ENCODE measurements at places on chromosomes 6 and 20.

GRCh38 chr6:144920391-144920961 lies 635.3 kb downstream of the UTRN start:
- DNase-seq = no peak

- DNase-seq = no peak
Measured at GRCh38 chr20:63517376-63518309, 2.9 kb upstream of the PPDPF start.

DNA sequence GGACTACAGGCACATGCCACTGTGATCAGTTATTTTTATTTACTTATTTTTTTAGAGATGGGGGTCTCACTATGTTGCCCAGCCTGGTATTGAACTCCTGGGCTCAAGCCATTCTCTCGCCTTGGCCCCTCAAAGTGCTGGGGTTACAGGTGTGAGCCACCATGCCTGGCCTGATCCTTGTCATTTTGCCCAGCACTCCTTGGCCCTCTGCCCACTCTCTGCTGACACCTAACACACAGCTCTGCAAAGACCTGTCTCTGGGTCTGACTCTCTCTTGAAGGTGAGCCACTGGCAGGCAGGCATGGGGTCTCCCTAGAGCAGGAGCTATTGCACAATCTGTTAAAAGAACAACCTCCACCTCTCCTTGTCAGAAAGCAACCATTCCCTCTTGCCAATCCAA lies 155.6 kb downstream of the ZFP64 start:
- no peak for DNase-seq

DNA sequence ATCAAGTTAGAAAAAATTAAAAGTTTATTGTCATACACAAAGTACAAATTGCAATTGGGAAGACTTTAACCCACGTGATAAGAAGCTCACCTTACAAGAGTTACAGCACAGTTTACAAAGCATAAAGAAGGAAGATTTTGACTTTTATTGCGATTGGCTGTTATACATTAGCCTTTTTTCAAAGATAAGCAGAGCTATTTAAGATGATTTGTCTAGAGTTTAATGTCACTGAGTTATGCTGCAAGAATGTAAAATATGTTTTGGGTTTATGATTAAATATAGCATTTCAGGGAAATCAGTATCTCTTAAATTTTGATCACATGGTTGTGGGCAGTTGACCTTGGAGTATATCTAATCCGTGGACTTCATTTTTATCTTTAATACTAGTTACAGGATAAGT lies 664.2 kb upstream of the PTCHD4 start:
- DNase-seq = no peak

DNA sequence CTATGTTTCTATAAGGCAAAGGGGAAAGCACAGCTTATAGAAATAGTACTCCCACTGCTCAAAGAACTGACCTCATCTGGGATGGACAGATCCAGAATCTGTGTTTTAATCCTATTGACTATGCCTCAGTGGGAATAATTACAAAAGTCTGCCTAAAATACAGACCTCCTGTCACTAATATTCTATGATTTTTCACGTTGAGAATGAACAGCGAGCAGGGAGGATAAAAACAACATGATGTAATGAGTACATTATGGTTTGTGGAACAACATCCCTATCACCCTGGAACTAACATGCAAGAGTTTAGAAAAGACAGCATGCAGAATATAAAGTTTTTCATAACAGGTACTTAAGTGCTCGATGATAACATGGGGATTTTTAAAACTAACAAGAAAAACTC lies 53.9 kb downstream of the EPHA7 start:
- DNase-seq = no peak

- no peak for DNase-seq
Measured at GRCh38 chr6:31622684-31623091, 2.2 kb downstream of the PRRC2A start.

DNA sequence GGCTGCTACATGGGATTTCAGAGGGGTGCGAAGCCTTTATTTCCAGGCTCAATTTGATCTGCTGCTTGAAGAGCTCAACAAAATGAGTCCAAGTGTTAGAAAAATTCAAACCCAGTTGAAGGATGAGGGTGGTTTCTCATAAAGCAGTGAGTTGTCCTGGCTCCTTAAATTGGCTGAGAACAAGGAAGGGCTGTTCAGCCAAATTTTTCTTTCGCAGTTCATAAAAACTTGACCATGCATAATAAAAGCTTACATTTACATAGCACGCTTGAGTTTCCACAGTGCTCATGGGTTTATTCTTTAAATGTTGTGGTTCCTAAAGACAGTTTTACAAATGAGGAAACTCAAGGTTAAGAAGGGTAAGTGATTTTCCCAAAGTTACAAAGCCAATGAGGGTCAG lies 174.4 kb upstream of the FOXA2 start:
- DNase-seq = no peak

DNA sequence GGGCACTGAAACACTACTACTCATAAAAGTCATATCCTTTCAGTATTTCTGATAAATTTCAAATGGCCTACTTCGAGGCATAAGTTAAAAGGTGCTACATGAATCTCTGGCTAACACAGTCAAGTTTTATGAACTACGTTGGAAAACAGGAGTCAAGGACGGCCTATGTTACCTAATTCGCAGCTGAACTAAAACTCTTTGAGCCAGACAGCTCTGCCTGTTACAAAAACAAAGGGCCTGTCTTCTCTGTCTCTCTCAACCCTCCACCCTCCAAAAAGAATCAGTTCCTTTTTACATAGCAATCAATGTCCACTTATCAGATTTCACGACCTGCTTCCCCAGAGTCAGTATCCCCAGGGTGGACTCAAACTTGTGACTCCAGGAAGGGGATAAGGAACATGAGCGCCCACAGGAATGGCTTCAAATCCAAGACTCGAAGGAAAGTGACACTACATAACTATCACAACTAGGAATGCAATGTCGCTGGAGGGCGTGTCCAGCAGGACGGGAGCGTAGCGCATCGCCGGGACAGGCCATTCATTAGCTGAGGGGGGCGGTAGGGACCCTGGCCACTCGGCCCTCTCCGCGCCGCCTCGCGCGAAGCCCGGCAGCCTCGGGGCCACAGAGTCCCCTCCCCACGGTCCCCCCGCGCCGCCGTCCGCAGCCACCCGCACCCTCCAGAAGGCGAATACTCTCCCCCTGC lies 591 bp downstream of the IBTK start:
- DNase-seq = no peak

GRCh38 chr6:149846321-149846720 lies 17.8 kb downstream of the LRP11 start:
- no peak for DNase-seq

DNA sequence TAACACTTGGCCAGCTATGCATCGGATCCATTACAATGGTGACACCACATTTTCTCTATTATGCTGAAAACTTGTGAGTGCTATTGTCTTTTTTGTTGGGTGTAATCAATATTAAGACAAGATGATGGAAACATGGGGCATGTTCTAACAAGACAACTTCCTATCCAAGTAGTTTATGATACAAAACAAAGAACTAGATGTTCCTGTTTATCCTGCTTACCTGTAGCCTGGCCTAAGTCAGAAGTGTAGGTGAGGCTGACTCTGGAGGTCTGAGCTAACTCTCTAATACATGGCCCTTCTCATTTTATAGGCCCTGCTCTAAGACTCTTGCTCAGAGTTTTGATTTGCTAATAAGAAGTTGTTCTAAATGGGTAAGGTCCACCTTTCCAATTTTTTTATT lies 242.4 kb upstream of the STXBP5 start:
- DNase-seq = no peak

- DNase-seq = no peak
Measured at GRCh38 chr6:2791450-2791974, 26.3 kb downstream of the WRNIP1 start.

DNA sequence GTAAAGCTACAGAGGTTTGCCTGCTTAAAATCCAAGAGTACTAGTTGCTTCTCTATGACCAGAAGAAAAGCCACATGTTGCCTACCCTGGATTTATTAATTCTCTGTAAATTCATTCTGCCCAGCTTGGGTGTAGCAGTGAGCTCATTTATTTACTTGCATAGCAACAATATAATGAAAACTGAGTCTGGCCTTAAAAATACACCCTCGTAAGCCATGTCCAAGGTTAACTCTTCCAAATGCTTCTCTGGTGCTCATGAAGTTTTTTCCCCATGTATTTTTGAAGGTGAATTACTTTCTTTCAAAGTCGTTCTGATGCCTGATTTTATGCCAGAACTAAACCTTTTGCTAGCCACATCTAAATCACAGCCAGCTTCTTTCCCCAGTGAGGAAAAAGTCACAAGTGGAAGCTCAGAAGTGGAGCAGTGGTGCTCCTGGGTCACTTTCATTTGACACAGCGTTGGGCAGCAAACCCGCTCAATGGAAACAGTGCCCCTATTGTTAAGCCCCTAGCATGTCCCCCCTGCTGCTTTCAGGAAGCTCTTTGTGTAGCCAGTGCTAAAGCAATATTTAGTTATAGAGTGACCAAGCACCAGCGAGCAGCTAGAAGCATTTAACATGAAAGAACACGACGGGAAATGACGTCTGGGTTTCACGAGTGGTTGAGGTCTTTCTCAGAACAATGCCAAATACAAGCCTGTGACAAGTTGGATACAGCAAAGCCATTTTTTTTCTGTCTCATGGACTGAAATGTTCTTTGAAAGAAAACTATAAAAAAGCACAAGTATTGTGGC lies 29.8 kb downstream of the NEDD9 start:
- DNase-seq = no peak

GRCh38 chr6:28794175-28795002 lies 129.4 kb downstream of the TRIM27 start:
- no peak for DNase-seq

All from activated effector memory CD4-positive, alpha-beta T cell treated with Interleukin-2 at 50 U/mL for 16 hours (primary cell).